NCI-H1417 (cell line): ENCODE measurements at places on chromosomes 11 and 22.

GRCh38 chr22:40417041-40417440 is 46.6 kb downstream of the SGSM3 start:
- DNase-seq: no peak

DNA sequence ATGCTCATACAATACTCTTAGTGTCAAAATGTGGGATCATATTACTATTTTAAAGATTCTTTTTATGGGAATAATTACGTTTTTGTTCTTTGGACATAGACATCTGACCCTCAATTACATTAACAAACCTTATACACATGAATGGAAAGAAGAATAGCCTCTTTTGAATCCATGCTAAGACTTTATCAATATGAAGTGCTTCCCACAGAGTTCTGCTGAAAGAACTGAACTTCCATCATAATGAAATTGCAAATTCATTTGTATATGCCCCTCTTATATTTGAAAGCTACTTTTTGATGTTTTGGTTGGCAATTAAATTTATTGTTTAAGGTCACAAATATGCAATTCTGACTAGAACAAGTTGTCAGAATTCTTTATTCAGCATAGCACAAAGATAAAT is 254.9 kb downstream of the TMEM135 start:
- no peak for DNase-seq

- no peak for DNase-seq
These were observed 120.1 kb upstream of the LRRC4C start for GRCh38 chr11:41579546-41579945.

DNA sequence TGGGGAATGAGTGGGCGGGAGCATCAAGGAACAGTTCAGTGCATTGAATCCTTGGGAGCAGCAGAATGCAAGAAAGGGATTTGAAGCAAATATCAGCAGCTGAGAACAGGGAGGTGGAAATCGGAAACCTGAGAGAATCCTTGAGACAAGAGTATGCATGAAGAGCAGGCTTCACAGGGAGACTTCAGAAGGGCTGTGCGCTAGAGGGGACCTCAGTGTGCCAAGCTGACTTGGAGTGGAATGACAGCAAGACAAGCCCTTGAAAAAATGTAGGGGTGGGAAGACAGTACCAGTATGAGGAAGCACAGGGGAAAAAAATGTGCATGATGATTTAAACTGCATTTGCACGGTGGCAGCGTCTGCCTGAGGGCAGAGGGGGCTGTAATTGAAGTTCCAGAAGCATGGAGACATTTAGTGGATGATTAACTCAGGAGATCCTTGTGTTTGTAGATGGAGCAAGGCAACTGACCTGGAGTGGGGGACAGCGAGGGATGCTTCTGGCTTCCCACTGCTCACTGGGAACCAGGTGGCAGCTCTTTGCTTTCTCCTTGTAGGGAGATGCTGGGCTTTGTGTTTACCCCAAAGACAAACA is 204.9 kb upstream of the PLET1 start:
- peak; percentile 55 for DNase-seq

GRCh38 chr11:104907521-104908185 is 9.4 kb upstream of the CASP12 start:
- no peak for DNase-seq

- DNase-seq: no peak
These were observed 1.2 kb downstream of the SYNGR1 start for GRCh38 chr22:39350757-39351688.

DNA sequence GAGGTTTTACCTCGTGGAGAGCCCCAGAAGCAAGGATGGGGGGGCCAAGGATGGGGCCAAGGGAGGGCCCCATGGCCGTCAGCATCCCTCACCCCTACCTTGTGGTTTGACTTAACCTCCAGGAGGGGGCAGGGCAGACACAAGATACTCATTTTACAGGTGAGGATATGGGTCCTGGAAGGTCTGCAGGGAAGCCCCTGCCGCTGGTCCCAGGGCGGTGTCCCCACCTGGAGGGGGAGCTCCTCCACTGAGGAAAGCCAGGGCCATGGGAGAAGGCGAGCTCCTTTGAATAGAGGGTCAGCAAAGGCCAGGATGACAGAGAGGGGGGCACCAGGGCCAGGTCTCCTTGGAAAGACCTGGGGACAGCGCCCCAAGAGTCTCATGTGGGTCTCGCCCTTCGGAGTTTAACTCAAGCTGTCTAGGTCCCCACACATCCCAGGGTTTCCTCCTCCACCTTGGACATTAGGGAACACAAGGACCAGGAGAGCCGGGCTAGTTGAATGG is 5.9 kb upstream of the ADORA2A start:
- DNase-seq: peak; percentile 3

DNA sequence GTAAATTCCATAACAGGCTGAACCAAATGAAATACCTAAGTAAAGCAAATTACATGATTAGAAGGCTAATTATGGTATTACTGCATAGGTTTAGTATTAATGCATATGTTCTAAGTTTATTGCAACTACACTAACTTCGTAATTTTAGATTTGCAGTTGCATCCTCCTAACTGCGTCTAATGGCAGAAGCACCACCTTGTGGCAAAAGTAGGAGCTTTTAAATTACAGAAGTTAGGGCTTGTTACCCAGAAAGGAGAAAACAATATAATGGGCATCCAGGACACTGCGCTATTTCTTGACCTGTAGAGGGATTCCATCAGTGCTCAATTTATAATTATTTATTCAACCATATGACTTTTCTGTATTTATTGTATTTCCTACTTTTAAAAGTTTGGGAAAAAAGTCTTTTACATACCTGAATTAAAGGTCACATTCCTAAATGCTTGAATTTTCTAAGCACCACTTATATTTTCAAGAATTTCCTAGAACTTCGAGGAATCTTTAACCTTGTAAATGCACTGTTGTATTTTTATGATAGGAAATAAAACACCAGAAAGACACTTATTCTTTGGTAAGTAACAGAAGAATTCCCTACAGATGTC is 16.3 kb upstream of the GPR83 start:
- peak; percentile 55 for DNase-seq

DNA sequence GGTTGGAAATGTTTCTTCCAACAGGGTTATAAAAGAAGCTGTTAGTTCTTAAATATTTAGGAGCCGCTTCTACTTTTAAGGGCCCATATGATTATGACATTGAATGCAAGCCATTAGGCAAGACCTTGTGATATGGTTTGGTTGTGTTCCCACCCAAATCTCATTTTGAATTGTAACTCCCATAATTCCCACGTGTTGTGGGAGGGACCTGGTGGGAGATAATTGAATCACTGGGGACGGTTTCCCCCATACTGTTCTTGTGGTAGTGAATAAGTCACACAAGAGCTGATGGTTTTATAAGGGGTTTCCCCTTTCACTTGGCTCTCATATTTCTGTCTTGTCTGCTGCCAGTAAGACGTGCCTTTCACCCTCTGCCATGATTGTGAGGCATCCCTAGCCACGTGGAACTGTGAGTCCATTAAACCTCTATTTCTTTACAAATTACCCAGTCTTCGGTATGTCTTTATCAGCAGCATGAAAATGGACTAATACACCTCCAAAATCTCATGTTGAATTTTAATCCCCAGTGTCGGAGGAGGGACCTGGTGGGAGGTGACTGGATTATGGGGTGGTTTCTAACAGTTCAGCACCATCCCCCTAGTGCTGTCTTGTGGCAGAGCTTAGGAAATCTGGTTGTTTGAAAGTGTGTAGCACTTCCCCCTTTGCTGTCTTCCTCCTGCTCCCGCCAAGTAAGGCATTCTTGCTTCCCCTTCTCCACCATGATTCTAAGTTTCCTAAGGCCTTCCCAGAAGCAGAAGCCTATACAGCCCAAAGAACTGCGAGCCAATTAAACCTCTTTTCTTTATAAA is 4.3 kb downstream of the CD59 start:
- DNase-seq: no peak

DNA sequence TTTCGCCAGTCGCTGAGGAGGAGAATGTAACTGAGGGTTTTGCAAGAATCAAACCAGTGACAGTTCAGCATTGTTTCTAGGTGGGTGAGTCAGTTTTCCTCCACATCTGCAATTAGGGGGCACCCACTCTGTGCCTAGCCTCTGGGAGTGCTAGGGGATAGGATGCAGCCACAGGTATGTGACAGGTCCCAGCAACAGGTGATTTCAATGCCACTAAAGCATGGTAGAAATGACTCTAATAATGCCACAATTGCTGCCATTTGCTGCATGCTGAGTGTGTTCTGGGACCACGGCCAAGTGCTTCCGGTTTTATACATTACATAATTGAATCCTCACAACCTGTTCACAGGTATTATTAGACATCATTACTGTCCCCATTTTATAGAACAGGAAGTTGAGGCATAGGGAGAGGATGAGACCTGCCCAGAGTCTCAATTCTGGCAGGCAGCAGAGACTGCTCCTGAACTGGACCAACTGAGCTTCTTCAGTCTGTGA is 556 bp downstream of the CRYBB2 start:
- no peak for DNase-seq

DNA sequence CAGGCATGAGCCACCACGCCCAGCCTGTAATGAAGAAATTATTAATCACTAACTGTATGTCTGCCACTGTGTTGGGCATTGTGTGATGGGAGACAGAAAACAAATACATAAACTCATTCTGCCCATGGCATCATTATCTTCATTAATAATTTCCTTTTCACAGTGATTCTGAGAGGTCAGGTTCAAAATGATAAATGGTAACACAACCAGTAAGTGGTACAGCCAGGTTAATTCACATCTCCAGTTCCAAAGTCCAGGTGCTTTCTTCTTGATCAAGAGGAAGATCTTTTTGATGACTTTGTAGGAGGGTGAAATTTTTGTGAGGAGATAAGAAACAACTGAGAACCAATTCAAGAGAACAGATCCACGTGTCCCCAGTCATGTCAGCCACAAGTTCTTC is 66.7 kb downstream of the PISD start:
- no peak for DNase-seq

- peak; percentile 66 for DNase-seq
These were observed 36.9 kb downstream of the MOB2 start for GRCh38 chr11:1449490-1450243.

- DNase-seq: no peak
These were observed 12.1 kb downstream of the NADSYN1 start for GRCh38 chr11:71465054-71465453.

DNA sequence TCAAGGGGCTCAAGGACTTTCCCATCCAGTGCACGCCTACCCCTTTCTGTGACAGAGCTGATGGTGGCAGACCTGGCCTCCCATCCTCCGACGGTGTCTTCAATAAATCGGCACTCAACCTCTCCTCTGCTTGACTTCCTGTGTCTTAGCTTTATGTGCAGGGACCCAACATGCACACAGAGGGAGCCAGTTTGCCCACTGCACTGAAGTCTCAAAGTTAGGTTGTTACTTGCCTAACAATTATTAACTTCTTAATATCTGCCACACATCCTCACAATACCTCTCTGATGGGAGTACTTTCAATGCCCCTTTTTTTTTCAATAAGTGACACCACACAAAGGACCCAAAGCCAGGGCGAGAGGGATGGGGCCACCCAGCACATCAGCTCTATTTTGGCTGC is 3.6 kb downstream of the IZUMO1R start:
- DNase-seq: no peak

DNA sequence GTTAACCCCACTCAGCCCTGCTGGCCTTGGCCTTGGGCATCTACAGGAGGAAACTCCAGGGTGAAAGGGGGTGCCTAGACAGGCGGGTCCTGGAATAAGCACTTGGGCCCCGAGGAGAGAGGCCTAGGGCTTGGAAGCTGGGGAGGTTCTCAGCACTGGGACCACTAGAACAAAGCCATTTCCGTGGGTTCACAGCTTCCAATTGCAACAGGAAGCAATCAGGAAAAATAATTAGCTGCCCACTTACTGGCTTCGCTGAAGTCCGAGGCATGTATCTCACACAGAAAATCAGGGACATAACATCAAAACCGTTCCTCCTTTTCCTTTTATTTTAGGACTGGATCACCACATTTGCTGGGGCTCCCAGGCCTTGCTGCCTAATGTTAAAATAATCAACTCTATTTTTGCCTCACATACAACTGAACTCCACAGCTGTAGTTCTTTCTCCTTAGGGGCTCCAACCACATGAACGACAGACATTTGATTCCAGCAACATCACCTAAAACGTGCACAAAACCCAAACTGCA is 161.1 kb upstream of the GRK3 start:
- DNase-seq: no peak

DNA sequence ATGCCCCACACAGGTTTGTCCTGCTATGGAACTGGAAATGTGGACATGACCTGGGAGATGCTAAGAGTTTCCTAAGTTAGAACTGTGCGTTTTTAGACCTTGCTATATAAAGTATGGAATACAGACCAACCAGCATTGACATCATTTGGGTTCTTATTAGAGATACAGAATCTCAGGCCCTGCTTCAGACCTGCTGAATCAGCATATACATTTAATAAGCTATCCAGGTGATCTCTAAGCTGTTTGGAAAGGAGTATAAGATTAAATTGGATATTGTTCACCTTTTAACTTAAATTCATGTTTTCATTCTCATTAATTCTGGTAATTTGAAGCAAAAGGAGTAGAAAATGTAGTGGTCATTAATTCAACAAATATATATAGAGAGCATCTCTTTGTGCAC is 6.9 kb upstream of the CNTF start:
- no peak for DNase-seq

GRCh38 chr11:12149672-12150225 is 39.4 kb downstream of the MICAL2 start:
- DNase-seq: no peak

GRCh38 chr11:44437122-44437521 is 127.2 kb upstream of the ALX4 start:
- DNase-seq: no peak

DNA sequence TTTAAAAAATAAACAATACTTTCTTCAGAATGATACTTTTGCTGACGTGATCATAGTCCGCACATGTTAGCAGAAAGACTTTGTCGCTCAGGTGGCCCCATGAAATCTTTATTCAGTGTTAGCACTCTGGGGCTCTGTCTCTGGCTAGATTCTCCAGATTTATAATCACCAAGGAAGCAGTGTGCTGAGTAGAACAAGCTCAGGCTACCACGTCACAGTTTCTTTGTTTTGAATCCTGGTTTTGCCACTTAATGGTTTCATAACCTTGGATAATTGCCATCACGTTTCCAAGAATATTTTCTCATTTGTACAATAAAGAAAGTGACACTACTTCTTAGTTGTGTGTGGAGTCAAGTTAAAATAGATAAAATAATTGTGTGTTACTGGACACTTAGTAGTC is 3.9 kb upstream of the MUC15 start:
- DNase-seq: no peak

- DNase-seq: no peak
These were observed 135.8 kb upstream of the SPON1 start for GRCh38 chr11:13826505-13827278.

- no peak for DNase-seq
These were observed 19.3 kb upstream of the BDNF start for GRCh38 chr11:27719546-27719925.

DNA sequence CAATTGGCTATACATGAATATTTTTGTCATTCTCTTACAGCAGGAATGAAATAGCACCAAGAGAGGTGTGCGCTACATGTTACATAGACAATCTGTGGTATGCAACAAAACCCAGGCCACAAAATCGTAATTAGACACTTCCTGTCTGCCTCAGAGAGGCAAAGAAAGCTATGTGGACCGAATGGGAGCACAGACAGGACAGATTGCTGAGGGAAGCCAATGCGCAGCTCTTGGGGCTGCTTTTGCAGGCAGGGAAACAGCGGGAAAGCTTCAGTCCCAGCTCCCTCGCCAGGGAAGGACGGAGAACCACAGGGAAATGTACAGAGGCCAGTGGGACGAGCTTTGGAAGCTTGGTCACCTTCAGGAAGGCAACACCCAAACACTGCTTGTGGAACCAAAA is 40.9 kb downstream of the SERPINH1 start:
- no peak for DNase-seq
